Progenitor cell of endocrine pancreas (in vitro differentiated cells): ENCODE measurements at places on chromosomes 7 and 10.

DNA sequence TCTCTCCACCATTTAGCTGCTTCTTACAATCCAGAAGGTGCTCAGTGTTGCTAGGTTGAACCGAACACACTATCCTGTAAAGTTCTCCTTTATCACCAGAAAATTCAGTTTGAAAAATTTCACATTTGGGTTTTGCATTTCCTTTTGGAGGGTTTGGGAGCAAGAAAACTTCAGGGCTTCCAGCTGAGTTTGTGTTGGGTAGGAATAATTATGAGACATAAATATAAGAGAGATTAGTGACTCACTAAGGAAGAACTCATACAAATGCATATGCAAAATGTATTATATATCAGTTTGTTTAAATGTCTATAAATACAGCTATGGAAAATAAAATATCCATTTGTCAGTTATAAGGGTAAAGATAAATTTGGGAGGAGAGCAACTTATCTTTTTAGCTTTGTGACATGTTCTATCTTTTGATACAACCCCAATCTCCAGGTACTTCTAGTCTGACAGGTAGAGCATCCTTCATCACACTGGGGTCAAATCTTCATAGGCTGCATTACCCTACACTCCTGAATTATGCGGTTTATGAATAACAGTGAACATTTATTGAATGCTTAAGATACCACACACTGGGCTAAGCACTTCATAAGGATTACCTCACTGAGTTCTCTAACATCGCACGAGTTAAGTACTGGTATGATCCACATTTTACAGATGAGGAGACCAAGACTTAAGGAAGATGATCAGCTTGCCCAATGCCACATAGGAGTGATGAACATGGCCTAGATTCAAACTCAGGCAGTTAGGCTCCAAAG is 304.4 kb downstream of the SORCS1 start:
- DNase-seq = no peak

DNA sequence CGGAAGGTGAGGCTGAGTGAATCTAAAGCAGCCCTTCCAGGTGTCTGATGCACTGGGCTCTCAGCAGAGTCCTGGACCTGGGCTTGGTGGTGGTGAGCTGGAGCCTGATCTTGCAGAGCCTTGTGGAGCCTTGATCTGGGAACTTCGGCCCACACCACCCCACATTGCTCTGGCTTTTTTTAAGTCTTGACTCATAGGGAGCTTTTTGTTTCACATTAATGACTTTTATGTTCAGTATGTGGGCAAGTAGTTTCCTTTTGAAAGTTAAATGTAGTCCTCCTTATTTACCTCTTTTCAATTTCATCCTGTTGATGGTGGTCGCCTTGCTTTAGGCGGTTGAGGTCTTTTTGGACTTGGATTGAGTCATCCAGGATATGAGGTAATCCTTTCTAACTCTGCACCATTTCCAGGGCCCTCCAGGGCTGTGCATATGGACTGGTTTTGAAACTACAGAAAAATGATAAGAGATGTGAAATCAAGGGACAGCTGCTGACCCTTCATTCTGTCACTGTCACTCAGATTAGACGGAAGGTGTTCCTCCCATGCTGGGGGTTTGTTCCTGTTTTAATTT is 2.9 kb upstream of the NRAP start:
- no peak for DNase-seq

DNA sequence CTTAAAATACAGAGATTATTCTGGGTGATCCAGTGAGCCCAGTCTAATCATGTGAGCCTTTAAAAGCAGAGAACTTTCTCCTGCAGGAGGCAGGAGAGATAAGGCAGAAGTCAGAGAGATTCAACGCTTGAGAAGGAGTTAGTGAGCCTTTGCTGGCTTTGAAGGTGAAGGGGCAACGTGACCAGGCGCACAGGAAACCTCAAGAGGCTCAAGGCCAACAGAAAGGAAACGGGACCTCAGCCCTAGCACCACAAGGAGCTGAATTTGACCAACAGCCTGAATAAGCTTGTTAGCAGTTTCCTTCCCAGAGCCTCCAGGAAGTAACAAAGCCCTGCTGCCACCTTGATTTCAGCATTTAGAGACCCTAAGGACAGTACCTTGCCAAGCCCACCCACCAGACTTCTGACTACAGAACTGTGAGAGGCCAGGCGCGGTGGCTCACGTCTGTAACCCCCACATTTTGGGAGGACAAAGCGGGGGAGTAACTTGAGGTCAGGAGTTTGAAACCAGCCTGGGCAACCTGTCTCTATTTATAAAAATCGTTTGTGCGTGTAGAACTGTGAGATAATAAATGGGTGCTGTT is 87.3 kb upstream of the KAT6B start:
- DNase-seq = no peak

DNA sequence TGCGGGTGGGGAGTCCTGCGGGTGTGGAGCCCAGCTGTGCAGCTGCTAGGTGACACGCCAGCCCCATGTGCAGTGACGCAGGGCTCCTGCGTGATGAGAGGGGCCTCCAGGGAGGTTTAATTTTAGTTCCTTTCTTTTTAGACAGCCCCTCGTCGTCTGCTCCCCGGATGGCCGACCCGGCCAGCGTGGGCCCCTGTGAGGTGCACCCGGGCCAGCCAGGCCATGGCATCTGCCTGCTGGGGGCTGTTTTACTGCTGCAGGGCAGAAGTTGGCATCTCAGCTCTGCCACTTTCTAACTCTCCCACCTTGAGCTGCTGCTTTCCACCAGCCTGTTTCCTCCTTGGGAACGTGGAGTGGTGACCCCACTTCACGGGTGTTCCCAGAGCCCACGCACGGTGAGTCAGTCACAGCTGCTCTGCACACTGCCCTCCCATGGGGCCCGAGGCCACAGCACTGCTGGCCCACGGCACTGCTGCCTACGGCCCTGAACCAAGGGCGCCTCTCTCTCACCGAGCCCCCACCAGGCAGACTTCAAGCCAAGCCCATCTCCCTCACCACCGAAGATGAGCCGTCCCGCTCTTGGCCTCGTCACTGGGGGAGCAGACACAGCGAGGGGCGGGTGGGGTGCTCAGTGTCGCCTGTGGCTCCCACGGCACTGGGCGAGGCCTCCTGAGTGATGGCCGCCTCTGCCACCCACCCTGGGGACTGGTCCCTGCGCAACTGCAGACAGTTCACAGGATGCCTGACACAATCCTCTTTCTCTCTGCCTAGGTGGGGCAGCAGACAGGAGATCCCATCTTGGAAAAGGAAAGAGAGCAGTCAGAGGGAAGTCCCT is 21.3 kb downstream of the CYP2W1 start:
- no peak for DNase-seq

DNA sequence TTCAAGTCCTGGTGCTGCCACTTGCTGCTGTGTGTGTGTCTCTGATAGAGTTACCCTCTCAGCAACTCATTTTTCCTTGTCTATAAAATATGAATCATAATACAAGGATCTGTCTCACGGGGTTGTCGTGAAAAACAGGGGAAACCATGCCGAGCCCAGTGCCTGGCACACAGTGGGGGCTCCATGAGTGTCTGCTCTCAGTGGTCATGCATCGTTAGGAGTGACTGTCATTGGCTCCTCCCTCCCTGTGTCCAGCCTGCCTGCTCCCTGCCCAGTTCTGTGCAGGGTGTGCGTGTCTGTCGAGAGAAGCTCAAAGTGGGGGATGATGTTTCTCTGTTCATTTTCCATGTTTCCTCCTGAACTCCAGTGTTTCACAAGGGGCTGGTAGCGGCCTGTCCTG is 83.6 kb upstream of the LRRC4 start:
- DNase-seq = no peak

DNA sequence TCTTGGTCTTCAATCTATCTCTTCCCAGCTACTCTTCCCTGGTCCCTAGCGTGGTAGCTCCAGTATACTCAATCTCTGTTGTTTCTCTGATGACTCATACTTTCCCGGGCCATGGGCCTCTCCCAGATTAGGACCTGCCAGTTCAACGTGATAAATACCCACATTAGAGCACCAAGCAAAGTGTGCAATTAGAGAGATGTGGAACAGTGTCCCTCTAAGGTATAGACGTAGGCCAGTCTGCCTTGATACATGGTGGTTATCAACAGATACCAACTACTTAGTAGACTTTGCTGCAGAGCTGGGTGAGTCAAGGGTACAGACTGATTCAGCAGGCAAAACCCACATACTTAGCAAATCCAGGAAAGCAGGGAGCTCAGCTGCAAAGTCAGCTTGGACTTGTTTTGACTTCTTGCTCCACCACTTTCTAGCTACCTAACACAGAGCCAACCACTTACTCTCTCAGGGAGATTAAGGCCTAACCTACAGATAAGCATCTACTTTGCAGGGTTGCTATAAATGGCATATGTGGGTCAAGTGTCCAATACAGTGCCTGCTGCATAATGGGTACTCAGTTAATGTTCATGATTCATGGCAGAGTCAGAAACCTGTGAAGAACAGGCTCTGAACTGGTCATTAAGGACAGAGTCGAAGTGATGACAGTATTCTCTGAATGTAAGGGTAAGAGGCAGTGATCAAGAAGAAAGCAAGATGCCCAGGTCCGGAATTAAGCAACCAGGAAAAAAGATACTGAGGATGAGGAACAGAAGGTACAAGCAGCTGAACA is 176.1 kb downstream of the CHN2 start:
- DNase-seq = no peak

- DNase-seq = no peak
Observed at GRCh38 chr10:119211176-119211575, 3.8 kb downstream of the GRK5 start.

GRCh38 chr10:5944389-5945189 is 32.8 kb downstream of the IL15RA start:
- DNase-seq = no peak

- DNase-seq = no peak
Observed at GRCh38 chr7:70288781-70289456, 690.6 kb downstream of the AUTS2 start.

- no peak for DNase-seq
Observed at GRCh38 chr7:23018750-23019149, 4.8 kb upstream of the HYCC1 start.

GRCh38 chr7:38840736-38841460 is 68.1 kb downstream of the VPS41 start:
- DNase-seq = no peak

DNA sequence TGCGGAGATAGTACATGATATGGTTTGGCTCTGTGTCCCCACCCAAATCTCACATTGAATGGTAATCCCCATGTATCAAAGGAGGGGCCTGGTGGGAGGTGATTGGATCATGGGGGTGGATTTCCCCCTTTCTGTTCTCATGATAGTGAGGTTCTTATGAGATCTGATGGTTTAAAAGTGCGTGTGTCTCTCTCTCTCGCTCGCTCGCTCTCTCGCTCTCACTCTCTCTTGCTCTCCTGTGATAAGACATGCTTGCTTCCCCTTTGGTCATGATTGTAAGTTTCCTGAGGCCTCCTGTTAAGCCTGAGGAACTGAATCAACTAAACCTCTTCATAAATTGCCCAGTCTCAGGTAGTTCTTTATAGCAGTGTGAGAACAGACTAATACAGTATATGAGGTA is 171.9 kb downstream of the NSUN6 start:
- no peak for DNase-seq

DNA sequence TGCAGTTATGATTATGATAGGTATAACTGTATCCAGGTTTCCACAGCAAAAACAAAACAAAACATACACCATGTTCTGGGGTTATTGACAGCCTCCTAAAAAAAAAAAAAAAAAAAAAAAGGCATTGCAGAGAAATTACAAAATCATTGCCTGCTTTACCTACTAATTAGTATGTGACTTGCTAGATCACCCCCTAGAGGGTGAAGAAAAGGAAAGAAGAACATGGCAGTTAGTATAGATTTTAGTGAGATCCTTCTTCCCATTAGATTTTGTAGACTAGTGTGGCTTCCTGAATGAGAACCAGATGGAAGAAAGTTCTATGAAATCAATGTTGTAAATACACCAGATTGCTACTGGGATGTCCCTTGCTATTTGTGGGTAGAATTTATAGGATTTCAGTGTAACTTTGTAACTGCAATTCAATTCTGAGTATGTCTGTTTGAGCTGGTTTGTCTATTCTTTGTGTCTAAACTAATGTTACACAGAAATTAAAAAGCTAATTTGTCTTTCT is 24.0 kb upstream of the AGBL3 start:
- DNase-seq = no peak

- no peak for DNase-seq
Observed at GRCh38 chr7:74575083-74575784, 82.3 kb upstream of the GTF2I start.

DNA sequence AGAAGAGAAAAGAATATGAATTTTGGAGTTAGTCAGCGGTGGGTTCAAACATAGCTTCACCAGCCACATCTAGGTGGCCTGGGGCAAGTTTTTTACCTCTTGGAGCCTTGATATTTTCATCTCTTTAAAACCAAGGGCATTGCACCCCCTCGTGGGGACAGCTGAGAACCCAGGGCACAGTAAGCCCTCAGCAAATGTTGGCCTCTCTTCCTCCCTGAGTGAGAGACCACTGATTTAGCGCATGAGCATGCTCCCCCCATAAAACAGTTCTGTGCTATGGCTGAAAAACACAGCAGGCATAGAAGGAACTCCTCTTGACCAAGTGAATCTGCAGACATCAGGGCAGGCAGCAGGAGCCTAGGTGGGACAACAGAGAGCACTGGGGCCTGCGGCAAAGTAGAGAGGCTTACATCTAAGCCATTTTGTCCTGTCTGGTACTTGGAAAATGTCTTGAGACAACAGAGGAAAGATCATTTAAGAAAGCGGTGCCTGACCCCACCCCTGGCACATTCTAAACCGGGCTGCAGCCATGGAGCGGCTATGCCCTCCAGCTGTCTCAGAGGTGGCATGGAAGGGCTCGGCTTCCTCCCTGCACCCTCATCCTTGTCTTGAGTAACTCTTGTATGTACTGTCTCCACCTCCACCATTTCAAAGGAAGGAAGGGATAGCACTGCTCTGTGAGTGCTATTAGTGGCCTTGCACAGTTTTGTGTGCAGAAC is 94.7 kb downstream of the ARHGAP22 start:
- DNase-seq = no peak

DNA sequence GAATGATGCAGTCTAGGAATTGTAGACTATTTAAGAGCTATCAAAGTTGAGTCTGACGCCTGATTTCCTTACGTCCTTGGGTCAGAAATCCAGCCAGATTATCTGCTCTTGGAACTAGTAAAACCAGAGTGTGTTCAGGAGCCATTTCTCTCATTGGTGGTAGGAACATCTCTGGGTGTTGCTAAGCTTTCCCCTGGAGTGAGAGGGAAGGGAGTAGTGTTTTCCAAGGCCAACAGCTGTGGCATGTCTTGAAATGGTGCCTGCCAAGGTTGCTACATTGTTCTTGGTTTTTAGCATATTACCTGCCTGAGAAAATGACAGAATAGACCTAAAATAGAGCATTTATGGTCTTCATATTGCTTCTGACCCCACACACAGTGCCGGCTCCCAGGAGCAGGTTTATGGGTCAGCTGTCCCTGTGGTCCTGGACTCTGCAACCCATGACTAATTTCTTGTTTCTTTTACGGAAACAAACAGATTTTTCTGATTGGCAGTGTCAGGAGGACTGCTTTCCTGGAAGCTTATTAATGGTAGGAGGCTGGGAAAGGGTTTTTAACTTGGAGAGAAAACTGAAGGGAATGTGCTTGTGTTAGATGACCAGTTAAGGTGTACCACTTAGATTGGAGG is 17.5 kb downstream of the GBF1 start:
- DNase-seq = no peak

- no peak for DNase-seq
Observed at GRCh38 chr10:77862595-77862994, 64.0 kb downstream of the DLG5 start.

GRCh38 chr7:144987686-144988085 is 151.8 kb upstream of the TPK1 start:
- DNase-seq = no peak
